ENCODE measurements at places on chromosomes 7 and 10.

- no peak for DNase-seq
Measured at GRCh38 chr7:104656467-104656866, 328.1 kb downstream of the LHFPL3 start.

GRCh38 chr7:34806831-34807230, 148.8 kb downstream of the NPSR1 start:
- no peak for DNase-seq

- DNase-seq: no peak
Measured at GRCh38 chr10:2921956-2922680, 145.2 kb upstream of the PFKP start.

DNA sequence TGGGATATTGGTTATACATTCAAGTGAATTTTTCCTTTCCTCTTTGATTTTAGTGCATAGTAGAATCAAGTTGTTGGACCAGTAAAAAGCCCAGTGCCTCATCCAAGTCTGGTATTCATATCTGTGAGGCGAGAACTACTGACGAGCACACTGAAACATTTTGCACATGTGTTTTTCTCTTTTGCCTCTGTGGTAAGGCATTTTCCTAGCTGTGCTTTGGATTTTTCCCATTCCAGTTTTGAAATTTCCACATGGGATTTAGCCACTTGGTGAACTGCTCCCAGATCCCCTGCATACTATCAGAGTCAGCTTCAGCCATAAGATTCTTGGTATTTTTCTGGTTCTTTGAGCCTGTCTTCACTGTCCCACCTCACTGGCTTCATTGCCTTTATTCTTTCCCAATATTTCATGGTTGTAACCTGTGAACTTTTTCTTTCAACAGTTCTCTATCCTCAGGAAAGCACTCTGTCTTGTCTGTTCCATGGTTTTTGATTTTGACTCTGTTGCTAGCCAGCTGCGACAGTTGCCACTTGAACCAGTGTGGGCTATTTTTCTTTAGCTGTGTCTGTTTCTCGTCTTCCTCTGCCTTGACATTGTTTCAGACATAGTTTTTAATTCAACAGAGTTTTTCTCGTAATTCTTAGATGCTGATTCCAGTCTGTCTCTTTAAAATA, 239.0 kb downstream of the REEP3 start:
- no peak for DNase-seq

DNA sequence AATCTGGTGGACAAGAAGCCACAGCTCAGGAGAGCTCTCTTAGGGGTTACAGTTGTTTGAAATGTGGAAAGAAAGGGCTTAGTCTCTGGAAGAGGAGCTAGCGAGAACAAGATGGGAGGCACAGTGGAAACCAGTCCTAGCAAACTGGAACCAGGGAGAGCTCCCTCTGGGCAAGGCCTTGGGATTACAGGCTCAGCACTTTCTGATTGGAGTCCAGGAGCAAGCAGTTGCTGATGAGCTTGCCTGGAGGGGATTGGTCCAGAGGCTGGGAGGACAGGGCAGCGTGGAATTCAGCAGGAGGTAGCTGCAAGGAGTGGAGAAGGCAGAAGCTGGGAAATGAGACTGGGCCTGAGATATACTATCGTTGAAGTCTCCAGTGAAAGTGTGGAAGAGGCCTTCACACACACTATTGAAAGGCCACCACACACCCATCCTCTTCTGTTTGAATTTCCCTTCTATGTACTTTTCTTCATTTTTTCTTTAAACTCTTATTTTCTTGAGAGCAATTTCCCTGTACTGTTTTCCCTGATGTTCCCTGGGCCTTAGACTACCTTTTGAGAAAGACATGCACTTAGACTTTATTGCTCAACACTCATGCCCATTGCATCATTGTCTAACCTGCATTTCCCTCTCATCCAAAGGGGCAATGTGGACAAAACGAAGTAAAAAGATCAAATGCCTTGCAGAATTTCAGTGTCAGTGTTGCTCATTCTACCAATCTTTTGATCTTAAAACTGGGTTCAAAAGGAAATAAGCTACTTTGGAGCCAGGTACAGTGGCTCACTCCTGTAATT, 57.8 kb upstream of the LANCL2 start:
- no peak for DNase-seq

GRCh38 chr7:150444674-150445365, 5.6 kb upstream of the GIMAP8 start:
- no peak for DNase-seq

DNA sequence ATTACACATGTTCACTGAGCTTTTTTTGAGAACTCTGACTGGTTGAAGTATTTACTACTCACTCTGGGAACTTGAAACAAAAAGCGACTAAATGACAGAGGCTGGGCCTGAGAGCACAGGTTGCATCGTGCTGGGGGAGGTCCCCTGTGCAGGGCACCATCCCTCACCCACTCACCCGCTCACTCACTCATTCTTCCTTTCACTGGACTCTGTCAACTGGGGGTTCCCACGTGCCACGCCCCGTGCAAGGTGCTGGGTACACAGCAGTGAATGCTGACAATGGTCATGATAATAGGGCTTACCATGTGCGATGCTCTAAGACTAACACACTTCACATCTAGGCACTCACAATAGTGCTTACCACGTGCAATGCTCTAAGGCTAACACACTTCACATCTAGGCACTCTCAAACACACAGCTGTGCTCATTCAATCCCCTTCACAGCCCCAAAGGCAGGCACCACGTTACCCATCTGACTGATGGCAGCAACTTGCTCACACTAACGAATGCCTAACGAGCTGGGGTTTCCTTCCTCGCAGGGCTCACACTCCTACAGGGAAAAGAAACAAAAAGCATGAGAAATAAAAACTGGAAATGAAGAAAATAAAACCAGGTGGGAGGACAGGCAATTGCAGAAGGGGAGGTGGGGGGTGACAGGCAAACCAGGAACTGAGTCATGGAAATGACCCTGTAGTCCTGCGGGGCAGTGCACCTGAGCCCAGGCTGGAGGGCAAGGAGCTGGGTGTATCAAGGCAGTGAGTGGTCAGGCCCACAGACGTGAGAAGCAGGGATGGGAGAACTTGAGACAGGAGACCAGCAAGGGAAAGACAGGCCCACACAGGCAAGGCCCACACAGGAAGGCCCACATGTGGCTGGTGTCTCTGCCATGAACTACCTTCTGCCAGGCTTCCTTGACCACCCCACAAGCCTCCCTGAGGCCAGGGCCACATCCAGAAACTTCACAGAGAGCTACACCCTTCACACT, 147.0 kb upstream of the FAM20C start:
- no peak for DNase-seq

GRCh38 chr7:121330053-121330833, 1.4 kb downstream of the WNT16 start:
- no peak for DNase-seq

- DNase-seq: no peak
Measured at GRCh38 chr10:127734753-127735152, 2.2 kb upstream of the FOXI2 start.

GRCh38 chr7:111498391-111499007, 63.8 kb downstream of the IMMP2L start:
- DNase-seq: no peak

DNA sequence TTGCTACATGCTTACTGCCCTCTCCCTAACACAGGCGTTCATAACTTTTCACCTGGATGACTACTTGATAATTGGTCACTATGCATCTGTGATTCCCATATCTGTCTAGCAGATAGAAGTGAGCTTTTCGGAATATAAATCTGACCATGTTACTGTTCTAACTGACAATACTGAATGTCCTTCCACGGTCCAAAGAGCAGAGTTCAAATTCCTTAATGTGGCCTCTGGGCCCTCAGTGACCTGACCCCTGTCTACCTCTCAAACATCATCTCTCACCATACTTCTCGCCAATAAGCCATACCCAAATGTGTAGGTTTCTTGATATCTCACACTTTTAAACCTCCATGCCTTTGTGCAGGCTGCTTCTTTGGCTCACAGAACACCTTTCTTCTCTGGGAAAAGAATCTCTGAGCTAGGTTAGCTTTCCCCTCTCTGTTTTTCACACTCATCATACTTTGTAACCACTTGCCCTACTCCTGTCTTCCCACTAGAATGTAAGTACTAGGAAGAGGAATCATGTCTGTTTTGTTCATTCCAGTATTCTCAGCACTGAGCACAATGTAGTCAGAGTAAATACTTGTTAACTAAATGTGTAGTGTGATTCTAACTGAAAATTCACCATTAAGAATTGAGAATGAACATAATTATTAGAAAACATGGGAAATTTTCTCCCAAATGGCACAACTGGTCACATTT, 39.2 kb upstream of the LRRC17 start:
- DNase-seq: no peak

GRCh38 chr7:81280531-81280930, 361.7 kb upstream of the SEMA3C start:
- no peak for DNase-seq

- DNase-seq: no peak
Measured at GRCh38 chr7:129457101-129457500, 22.9 kb downstream of the STRIP2 start.

- DNase-seq: no peak
Measured at GRCh38 chr10:69934768-69935167, 117.9 kb upstream of the MACROH2A2 start.

DNA sequence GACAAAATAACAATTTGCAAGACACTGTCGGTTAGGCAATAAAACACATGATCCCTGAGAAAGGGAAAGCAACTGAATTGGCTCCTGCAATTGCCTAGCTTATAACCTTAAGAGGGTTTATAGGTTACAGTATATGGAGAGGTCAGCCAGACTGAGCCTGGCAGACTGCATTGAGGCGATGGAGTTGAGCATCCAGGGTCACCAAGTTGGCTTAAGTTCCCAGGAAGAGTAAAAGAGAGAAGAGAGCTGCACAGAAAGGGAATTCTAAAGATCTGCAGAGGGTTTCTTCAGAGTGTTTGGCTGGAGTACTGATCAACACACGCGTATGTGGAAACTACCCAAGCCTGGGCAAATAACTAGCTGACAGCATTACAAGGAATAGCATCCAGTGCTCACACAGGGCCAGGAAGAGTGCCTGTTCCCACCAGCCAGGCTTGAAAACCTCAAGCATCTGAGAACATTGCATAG, 11.2 kb downstream of the ANKMY2 start:
- no peak for DNase-seq

GRCh38 chr10:116044801-116045248, 228.2 kb downstream of the GFRA1 start:
- no peak for DNase-seq
